Left renal cortex interstitium (tissue), 4 donors: ENCODE measurements at places on chromosomes 3 and 15. TPM values are rescaled to one million over a fixed set of nuclear protein-coding genes. Genes with fewer than 3 reads are reported as not detected.

- no peak for DNase-seq
These were observed 10.4 kb downstream of the TEX264 start for GRCh38 chr3:51681453-51681852.

DNA sequence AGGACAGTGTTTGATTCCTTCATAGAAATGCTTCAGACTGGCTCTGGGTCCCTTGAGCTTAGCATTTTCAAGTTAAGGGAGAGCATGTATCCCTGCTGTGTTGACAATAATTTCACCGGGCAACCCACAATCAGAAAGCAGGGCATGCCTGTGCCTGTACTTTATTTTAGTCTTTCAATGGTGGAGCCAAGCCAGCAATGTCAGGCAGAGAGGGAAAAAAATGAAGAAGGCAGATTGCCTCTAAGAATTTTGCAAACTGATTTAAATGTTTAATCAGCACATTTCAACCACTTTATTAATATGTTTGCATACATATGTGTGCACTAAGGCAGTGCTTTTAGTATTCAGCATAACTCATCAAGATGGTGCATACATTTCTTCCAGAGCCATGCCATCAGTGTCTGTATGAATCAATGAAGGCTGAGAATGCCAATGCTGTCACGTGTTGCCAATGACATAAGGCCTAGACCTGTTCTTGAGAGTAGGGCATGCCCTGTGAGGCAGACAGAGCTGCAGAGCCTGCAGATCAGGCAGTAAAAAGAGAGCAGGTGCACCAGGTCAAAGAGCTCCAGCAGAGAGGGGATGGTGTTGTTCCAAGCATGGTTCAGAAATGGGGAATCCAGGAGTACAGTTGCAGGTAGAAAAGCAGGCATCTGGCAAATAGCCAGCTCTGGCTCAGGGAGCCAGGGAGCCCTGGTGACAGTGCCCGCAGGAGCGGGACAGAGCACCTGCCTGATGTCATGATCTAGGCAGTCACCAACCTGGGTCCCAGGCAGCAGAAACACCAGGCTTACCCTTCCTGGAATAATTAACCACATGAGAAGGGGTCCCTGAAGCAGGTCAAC lies 508.5 kb downstream of the GABRG3 start:
- DNase-seq = no peak

Gene GABRA5
- polyA plus RNA-seq = 0.25 TPM

Gene GOLGA6B
- not detected for polyA plus RNA-seq

Gene ADGRG7
- 0.08 TPM for polyA plus RNA-seq
